ENCODE measurements at places on chromosomes 16 and 17.
A peak's percentile ranks its signal among the peaks of the same experiment; 100 is the strongest.

DNA sequence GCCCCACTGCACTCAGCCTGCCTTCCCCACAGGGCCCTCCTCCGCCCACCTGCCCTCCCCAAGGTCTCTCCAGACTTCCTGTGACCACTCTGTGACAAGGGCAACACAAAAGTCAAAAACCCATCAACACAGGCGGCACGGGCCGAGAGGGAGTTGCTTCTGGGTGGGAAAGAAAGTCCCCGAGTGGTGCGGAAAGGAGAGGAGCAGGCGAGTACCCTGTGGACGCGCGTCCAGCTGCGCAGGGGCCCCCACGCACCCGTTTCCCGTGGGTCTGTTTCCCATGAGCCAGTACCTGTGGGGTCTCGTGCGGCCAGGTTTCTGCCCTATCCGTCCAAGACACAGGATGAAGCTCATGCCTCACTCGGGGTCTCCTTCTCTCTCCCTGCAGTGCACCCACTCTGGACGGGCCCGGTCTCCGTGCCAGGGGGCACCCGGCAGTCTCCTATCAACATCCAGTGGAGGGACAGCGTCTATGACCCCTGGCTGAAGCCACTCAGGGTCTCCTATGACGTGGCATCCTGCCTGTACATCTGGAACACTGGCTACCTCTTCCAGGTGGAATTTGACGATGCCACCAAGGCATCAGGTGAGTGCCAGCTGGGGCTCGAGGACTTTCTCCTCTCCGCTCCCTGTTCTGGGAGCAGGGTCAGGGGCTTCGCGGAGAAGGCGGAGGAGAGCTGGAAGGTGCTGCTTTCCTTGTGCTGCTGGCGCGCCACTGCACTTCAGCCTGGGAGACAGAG, 12.2 kb downstream of the CD2BP2 start:
- peak; percentile 36 for DNase-seq

- no peak for DNase-seq
Observed at GRCh38 chr16:17412791-17413190, 58.0 kb downstream of the XYLT1 start.

- DNase-seq: no peak
Observed at GRCh38 chr17:28935744-28936460, 15.4 kb downstream of the PHF12 start.

GRCh38 chr17:81608082-81608481, 28.8 kb downstream of the NPLOC4 start:
- DNase-seq: no peak

DNA sequence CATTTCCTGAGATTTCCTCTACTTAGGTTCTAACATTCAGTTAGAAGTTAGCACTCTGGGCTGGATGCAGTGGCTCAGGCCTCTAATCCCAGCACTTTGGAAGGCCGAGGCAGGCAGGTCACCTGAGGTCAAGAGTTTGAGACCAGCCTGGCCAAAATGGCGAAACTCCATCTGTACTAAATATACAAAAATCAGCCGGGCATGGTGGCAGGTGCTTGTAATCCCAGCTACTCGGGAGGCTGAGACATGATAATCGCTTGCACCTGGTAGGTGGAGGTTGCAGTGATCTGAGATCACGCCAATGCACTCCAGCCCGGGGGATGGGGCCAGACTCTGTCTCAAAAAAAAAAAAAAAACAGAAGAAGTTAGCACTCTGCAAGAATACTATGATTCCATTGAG, 1430.9 kb downstream of the CDH11 start:
- no peak for DNase-seq

DNA sequence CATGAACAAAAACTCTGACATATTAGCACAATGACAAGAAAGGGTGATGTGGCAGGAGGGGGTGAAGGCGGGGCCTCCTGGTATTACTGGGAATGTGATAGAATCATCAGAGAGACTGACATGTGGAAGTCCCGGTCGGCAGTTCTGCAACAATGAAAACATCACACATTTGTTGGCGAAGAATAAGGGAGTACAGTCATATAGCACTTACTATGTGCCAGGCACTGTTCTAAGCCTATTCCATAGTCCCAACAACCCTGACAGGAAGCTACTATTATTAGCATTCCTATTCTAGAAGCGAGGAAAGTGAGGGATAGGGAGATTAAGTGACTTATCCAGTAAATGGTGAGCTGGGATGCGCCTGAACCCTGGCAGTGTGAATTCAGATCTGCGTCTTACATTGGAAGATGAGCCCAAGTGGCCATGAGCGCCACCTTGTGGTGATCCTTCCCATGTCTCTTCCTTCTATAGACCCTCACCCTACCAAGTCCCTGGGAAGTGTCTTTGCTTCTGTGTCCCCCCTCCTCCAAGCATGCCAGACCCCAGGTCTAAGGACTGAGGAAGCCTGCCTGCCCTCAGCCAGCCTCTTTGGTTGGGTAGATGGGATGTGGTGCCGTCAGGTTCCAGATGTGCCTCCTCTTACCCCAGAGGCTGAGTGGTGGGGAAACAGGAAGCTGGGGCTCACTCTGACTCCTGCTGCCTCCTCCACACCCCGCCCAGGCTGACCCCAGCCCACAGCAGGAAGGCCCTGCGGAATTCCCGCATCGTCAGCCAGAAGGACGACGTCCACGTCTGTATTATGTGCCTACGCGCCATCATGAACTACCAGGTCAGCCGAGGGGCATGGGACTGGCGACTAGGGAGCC, 14.0 kb downstream of the FMNL1 start:
- DNase-seq: peak; percentile 74

DNA sequence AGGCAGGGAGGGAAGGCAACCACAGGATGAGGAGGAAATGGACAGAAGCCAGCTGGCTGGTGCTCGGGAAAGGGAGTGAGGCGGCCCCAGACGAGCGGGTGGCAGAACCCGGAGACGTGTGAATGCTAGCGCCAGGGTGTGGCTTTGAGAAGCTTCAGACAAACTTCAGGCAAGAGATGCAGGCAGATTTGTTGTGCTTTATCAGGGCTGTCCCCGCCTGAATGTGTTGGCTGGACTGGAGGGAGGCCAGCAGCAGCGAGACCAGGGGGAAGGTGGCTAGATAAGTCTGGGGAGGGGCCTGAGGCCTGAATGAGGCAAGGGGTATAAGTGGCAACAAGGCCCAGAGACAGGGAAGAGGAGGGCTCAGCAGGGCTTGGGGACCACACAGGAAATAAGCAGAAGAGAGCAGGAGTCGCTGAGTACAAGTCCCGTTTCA, 22.0 kb downstream of the CAMKK1 start:
- no peak for DNase-seq

- no peak for DNase-seq
Observed at GRCh38 chr17:44277976-44278375, 10.0 kb upstream of the SLC4A1 start.

- no peak for DNase-seq
Observed at GRCh38 chr17:30230596-30231125, 4.8 kb downstream of the SLC6A4 start.

DNA sequence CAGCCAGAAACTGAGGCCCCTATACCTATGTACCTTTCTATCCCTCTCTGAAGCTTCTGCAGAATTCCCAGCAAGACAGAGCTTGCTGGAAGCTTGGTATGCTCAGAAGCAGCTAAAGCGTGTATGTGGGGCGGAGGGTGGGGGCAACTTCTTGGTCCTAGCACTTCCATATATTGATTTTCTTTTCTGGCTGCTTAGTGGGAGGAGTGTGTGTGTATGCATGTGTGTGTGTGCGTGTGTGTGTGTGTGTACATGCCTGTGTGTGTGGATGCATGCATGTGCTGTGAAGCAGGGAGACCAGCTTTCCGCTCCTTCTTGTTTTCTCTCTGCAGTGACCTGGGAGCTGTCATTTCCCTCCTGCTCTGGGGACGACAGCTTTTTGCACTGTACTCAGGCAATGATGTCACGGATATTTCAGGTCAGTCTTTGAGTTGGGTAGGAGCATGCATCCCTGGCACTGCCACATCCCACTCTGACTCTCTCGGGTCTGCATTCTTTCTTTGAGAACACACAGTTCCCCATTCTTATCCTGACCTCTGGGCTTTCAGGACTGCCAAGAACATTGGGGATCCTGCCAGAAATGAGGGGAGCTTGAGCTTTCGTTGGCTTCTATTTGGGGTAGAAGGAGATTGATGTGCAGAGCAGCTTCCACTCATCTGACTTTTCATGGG, 10.7 kb downstream of the HPR start:
- DNase-seq: no peak

DNA sequence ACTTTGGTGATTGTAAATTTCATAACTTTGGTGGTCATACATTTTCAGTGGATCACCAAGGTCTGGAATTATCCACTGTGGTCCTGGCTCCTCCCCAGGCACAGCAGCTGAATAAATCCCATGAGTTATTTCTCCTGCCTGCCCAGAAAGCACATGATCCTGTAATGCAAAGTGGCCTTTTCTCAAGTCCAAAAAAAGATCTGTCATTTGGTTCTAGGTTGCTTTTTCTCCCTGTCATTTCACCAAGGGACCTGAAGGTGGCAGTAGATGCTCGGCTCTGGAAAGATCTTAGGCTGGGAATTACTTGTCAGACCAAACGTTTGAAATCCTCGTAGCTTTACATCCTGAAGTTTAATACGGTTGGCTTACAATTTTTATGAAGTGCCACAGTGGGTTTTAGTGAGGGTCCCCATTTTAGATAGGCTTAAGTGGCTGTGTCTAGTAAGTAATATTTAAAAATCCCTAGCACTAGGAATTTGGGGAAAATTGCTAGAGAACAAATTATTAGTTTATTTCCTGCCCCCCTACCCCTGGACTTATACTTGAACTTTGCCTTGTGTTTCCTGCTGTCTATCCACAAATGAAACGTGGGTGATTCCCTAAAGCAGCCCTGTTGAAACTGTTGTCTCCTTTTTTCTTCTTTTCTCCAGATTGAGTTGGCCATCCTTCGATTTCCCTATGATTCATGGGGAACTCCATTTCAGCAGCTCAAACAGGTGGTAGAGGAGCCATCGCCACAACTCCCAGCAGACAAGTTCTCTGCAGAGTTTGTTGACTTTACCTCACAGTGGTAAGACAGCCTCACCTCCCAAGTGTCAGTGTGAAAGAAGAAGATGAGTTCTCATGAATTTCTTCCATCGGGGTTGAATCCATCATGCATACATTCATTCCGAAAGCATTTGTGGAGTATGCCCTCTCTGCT, 111.7 kb downstream of the MAP2K6 start:
- DNase-seq: peak; percentile 43

GRCh38 chr16:8727857-8728618, 53.6 kb downstream of the ABAT start:
- no peak for DNase-seq

DNA sequence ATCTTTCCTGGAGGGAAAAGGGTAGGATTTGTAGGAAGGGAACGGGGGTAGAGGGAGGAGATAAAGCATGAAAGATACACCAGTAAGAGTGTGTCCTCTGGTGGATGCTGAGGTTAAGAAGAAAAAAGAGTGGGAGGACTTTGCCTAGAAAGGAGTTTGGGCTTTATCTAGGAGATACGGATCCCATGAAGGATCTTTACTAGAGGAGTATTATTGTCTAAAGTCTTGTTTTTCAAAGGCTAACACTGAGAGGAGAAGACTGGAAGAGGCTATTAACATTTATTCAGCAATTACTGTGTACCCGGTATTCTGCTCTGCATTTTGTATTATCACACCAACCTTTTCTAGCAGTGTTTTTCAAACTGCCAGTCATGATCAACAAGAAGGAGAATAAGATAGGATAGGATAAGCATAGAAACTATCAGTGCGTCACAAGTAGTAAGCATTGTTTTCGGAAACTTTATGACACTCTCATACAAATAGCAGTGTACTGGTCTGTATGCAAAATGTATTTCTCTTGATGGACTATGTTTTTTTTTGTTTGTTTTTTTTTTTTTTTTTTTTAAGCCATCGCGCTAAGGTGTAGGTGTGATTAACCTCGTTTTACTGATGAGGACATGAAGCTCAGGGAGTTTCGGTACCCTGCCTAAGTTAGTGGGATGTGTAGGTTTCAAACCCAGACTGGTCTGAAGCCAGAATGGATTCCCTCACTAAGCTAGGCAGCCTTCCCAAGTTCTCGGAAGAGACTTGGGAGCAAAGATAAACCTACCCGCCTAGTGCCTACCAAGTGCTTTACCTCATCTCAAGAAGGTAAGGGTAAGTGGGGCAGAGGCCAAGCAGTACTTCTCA, 1.3 kb upstream of the SP2 start:
- DNase-seq: no peak

DNA sequence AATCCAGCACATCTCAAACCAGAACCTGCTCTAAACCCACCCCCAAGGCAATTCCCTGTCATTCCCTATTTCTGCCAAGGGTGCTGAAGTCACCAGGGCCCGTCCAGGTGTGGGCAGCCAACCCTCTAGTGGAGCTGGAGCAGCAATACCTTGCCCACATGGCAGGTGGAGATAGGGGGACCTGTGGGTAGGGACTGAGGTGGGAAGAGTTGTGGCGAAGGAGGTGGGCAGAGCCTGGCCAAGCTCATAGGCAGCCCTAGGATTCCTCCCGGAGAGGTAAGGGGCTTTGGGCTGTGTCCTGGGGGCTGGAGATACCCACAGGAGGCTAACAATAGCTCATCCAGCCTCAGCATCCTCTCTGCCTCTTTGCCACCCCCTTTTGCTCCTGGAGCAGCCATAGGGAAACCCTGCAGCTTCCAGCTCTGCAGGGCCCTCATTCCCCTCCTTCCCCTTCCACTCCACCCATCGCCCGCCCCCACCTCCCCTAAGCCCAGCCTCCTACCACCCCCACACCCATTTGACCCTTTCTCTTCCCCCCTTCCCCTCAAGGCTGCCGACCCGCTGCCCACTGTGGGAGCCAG, 30.4 kb upstream of the CRHR1 start:
- DNase-seq: no peak

- no peak for DNase-seq
Observed at GRCh38 chr16:4182581-4183236, 59.2 kb downstream of the SRL start.

DNA sequence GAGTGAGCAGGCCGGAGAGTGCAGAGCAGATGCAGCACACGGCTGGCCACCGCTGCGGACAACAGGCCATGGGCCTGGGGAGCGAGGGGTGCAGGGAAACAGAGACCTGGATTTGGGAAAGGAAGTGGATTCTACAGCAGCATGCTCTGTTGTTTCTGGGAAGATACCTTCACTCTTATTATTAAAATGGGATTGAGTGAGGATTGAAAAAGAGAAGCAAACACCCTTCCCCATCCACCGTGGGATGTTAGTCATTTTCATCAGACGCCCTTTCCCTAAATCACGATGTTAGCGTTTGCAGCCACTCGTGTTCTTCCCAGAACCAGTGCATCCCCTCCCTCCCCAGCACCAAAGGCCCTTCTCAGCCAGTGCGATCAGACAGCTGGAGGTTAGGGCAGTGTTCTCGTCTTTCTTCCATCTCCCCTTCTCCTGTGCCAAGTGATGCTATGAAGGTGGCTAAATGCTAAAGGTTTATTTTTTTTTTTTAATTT, 196.5 kb upstream of the CHMP6 start:
- no peak for DNase-seq

GRCh38 chr17:46733837-46734475, 84.5 kb downstream of the WNT3 start:
- no peak for DNase-seq
